DND-41 (cell line): ENCODE measurements at places on chromosomes 3 and 15.

GRCh38 chr3:56851966-56852884 lies 50.5 kb upstream of the ARHGEF3 start:
- DNase-seq: no peak

GRCh38 chr3:145188079-145188770 lies 972.8 kb downstream of the PLOD2 start:
- no peak for DNase-seq

GRCh38 chr15:89075846-89076245 lies 12.4 kb upstream of the ABHD2 start:
- DNase-seq: no peak

DNA sequence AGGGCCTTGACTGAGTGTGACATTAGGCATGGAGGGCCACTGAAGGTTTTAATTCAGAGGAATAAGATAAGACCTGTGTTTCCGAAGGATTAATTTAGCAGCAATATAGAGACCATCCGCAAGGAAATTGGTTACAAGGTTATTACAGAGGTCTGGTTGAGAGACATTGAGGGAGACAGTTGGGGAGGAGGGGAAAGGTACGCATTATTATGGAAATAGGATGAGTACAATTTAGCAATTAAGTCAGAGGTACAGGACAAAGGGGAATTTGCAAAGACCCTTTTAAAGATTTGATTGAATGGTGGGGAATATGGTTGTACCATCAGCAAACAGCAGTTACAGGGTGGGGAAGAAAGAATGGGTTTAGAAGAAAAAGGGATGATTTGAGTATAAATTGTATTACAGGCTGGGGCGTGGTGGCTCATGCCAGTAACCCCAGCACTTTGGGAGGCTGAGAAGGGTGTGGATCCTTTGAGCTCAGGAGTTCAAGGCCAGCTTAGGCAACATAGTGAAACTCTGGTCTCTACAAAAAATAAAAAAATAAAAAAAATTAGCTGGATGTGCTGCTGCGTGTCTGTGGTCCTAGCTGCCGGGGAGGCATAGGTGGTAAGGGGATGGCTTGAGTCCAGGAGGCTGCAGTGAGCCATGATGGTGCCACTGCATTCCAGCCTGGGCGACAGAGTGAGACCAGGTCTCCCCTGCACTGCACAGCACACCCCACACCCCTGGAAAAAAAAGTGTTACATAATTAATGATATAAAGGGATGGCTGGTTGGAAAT lies 11.3 kb downstream of the ARL8B start:
- DNase-seq: no peak

- DNase-seq: no peak
Measured at GRCh38 chr3:13432093-13432492, 12.0 kb upstream of the NUP210 start.

DNA sequence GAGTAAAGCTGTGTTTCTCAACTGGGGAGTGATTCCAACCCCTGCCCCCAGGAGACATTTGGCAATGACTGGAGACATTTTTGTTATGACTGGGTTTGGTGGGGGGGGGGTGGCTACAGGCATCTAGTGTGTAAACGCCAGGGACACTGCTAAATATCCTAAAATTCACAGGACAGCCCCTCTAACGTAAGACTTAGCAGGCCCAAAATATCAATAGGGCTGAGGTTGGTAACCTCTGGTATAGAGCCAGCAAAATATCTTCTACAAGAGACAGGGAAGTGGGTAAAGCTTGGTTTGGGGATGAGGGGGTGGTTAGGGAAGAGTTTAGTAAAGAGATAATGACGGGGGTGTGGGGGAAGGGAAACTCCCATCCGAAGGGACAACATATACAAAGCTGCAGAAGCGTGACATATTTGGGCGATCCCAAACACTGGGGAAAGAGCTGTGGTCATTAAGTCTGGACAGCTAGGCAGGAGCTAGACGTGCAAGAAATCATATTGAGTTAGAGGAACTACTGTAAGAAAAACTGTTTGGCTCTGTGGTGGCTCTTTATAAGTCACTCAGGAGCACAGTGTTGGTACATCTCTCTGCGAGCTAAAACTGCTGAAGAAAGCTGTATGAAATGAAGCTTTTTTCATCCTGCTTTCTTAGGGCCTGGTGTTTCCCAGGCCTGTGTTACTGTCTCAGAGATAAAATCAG lies 697 bp upstream of the TRIM69 start:
- no peak for DNase-seq

GRCh38 chr3:98739266-98739665 lies 23.9 kb upstream of the ST3GAL6 start:
- DNase-seq: no peak

DNA sequence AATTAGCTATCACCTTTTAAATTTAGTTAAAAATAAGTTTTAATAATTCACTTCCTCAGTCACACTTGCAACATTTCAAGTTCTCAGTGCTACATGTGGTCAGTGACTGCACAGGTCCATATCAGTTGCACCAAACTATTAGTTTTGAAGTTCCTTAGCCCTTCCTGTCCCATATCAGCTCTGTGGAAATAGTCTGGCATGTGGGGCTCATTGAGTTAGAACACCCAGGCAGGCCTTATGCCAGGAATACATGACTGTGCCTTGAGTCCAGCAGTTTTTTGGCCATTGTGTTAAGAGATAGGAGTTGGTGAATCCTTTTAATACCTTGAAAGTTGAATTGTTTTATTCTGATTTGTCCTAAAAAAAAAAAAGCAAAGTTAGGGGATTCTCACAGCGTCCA lies 153.7 kb upstream of the BFSP2 start:
- DNase-seq: no peak

DNA sequence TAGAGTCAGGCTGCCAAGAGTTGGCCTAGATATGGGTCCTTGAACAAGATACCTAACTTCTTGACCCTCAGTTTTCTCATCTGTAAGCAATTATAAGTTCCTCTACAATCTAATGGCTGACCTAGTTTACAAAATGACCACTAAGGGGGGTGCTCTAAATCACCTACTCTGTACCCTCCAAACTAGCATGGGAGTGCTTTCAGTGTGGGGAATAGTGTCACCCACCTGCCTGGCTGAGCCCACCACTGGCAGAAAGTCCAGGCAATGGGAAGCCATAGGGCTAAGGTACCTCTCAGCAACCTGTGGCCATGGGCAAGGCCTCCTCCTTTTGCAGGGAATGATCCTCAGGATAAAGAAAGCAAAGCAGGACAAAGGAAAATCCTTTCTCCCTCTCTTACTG lies 58.9 kb downstream of the COL6A5 start:
- DNase-seq: no peak

DNA sequence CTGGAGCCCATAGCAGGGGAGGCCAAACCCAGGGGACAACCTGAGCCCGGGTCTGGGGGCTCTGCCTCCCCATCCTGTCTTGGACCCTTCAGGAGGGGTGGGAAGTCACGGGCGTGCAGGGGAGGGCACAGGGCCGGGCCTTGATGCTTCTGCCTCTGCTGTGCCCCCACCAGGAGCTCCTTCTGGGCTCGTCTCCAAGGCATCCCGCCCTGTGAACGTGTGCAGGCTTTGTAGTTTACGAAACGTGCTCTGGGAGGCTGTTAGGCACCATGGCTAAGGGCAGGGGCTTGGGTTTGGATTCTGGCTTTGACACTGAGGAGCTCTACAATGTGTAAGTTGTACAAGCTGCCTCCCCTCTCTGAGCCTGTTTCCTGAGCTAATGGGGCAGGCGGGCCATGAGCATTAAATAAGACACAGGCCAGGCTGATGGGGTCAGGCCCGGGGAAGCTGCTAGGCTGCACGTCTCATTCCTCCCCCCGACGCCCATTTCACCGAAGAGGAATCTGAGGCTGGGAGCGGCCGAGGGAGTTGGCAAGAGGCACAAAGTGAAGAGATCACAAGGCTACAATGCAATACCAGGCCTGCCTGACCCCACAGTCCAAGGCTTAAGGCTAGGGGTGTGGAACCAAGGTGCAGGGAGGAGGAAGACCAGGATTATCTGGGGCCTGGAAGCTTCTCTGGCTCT lies 19.6 kb downstream of the PLXND1 start:
- no peak for DNase-seq

- DNase-seq: no peak
Measured at GRCh38 chr3:40504636-40505430, 1.0 kb upstream of the ZNF620 start.

DNA sequence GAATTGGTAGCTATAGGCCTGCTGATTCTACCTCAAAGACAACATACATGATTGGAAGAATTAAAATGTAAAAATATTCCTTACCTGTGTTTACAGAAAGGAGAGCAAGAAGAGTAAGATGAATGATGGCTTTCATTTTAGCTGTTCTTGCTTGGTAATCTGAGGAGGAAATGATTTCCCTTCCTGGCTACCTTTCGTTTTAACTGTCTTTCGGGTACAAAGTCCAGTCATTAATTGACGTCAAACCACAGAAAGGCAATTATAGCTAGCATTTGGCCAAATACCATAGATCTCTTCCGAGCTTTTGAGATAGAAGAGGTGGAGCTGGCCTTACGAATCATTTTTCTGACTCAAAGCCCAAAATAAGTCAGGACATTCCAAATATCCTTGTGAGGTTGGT lies at the start of gene MUC13:
Gene MUC13, minus strand, starts transcription at position 175 of the 400 bp plus-strand sequence. Its CDS starts 39 bp downstream, at position 136.
- no peak for DNase-seq

DNA sequence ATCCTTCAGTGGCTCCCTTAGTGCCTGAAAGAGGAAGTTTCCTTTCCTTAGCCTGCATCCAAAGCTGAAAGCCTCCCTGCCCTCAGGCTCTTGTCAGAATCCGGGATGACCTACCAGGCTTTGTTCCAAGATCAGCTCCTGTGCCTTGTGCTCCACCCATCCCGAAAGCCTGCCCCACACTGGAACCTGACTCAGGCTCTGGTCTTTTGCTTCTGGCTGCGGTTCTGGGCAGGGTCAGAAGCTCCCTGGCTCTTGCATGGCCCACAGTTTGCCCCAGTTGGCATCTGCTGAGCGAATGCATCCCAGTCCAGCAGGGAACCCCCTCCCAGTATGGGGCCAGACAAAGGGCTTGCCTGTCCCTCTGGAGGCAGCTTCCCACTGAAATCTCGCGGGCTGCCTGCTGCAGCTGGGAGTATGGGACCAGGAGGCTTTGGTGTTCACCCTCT lies 25.9 kb upstream of the KIF23 start:
- DNase-seq: no peak

DNA sequence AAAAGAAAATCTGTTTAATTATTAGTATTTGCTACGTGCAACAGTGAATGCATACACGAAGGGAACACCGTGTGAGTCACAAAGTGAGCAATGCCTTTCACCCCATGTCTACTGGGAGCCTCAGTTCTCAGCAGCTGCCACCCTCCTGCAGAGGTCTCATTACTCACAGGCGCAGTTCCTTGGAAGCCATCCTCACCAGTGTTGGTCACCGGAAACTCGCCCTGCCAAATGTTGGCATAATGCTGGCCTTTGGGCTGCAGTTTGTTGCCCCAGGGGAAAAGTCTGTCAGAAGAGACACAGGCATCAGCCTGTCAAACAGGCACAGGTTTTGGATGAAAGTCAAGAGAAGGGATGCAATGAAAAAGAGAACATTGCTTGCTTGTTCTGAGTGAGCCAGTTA lies 50.1 kb downstream of the SUMF1 start:
- no peak for DNase-seq

- DNase-seq: no peak
Measured at GRCh38 chr15:23854912-23855659, 168.0 kb upstream of the NDN start.

- DNase-seq: no peak
Measured at GRCh38 chr3:113485161-113485609, 29.8 kb downstream of the SPICE1 start.

GRCh38 chr3:132368962-132369361 lies 48.3 kb upstream of the DNAJC13 start:
- no peak for DNase-seq

DNA sequence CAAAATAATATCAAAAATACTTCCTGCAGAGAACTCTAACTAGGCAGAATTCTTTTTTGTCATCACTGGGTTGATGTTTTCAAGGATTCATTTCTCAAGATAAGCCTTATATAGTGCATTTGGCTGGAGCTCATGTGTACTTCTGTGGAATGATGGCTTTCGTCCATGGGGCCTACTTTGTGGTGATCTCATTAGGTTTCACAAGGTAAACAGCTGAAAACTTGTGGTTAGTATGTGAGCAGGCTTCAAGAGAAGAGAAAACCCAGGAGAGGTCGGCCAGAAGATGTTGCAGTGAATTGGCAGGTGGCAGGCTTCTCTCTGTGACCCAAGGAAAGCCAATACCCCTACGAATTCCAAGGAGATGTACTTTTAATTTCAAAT lies 121.4 kb upstream of the PHLDB2 start:
- DNase-seq: peak; percentile 11

DNA sequence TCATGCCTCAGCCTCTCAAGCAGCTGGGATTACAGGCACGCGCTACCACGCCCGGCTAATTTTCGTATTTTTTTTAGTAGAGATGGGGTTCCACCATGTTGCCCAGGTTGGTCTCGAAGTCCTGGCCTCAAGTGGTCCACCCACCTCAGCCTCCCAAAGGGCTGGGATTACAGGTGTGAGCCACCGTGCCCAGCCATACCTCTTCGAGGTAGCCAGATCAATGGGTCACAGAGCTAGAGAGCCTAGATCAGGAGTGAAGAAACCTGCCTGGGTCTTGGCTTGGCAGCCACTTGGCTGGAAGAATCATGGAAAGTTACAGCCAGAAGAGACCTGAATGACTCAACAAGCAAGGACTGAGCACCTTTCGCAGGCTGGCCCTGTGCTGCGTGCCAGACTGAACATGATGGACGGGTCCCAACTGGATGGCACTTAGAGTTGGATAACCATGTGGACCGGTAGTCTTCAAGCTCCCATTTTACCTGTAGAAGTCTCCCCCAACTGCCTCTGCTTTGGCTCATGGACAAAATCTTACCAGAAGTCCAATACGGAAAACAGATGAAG lies 29.7 kb downstream of the GNB5 start:
- DNase-seq: no peak

DNA sequence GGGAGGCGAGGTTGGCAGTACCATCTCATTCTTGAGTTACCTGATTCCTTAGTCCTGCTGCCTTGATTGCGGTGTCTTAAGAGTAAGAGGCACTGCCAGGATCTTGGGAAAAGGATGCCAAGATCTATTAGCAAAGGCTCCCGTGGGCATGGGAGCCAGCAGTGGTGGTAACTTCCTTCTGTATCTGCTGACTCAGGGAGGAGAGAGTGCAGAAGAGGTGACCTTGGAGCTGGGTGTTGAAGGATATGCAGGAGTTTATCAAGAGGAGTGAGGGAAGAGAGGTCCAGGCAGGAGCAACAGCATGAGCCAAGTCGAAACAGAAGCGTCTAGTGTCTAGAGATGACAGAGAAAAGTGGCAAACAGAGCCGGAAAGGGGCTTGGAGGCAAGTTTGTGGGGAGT lies 4.5 kb downstream of the MESP2 start:
- no peak for DNase-seq

DNA sequence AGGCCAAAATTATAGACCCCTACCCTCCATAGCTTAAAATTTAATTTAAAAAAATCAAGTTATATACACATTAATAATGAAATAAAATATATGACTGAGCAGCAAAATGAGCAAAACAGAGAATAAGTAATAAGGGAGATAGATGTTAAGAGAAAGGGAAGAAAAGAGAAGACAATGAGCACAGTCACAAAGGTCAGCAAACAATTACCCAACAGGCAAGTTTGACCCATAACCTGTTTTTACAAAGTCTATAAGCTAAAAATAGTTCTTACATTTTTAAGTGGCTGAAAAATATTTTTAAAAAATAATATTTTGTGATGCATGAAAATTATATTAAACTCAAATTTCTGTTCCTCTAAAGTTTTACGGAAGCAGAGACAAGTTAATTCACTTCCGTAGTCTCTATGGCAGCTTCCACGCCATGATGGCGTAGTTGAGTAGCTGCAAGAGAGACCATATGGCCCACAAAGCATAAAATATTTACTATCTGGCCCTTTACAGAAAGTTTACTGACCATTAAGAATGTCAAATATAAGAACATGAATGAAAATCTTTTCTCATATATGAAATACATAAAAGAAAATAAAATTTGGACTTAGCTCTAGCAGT lies 47.5 kb downstream of the ACAP2 start:
- no peak for DNase-seq
